Gastroesophageal sphincter (tissue), 4 donors: ENCODE measurements at places on chromosomes 1 and 21.
A peak's percentile ranks its signal among the peaks of the same experiment; 100 is the strongest.

DNA sequence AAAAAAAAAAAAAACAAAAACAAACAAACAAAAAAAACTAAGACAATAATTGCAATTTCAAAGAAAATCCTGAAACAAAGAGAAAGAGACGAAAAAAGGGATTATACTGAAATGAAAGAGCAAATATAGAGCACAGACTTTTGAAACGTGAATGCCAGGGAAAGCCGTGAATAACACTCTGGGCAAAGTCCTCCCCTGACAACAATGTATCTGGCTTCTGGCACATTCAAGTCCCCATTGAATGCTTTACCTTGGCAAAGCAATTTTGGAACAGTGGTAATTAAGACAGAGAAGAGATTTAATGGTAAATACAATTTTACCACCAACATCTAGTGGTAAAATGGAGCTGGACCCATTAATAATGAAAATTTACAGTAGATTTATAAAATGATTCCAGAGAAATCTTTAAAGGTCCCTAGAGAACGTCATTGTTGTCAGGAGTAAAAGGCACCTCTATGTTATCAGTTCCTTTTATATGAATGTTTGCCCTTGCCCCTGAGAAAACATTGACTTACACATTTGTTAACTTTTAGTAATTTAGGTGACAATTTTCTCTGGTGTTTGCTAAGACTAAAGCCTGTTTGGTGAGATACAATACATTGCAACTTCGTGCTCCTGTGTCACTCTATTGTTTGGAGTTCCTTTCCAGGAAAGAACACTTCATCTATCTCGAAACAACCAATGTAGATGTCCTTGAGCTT, 89.7 kb downstream of the GREM2 start:
- no peak for ATAC-seq

GRCh38 chr1:36590264-36590663, 107.6 kb upstream of the CSF3R start:
- ATAC-seq, result no peak

DNA sequence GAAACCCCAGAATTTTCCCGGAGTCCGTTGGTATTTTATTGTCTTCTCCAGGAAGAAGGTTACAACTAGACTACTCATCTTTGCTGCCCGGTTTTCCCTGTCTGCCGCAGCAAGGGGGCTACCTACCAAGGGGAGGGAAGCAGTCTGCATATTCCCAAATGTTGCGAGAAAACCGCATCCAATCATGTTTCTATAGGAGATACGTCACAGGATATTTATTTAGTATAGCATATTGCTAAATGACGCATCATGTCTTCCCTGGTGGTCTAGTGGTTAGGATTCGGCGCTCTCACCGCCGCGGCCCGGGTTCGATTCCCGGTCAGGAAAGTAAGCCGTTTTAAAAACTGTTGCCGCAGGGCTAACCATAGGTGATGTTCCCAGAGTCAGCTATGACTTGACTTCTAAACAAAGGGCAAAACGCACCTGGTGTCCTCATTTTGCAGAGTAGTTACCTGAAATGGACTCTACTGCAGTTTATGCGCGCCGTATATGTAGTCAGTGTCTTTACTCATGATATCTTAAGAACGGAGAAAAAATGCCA, 15.2 kb upstream of the ZNF692 start:
- peak; percentile 88 for ATAC-seq

GRCh38 chr1:12196641-12197482, 30.1 kb downstream of the TNFRSF1B start:
- ATAC-seq, result peak; percentile 76

GRCh38 chr1:110242062-110242461, 31.9 kb downstream of the KCNC4 start:
- no peak for ATAC-seq

DNA sequence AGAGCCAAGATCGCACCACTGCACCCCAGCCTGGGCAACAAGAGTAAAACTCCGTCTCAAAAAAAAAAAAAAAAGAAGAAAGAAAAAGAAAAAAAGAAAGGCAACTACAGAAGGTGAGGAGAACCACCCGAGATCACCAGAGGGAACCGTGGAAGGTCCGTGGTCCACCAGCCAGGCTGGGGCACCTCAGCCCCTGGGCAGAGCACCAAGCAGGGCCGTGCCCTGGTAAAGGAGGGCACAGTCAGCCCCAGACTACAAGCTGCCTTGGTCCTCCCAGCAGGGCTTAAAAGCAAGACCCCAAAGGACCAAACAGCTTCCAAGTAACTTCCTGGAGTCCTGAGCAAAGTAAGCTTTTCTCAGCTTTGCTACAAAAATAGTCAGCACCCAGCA, 8.8 kb upstream of the SAMD11 start:
- no peak for ATAC-seq

DNA sequence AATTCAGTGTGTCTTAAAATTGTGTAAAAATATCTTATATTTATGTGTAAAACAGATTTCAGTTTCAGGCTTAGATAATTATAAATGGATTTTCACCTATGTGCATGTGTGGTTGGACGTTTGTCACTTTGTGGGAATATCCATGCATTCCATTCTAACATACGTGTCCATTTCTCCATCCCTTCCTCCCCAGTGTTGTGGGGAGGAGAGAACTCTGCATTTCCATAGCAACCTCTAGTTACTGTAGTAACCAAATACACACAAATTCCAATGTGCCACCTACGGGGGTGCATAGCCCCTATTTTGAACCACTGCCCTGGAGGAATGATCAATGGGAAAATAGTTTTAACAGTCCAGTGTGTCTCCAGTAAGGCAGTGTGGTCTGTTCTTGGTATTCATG, 79.0 kb downstream of the RASAL2 start:
- no peak for ATAC-seq

DNA sequence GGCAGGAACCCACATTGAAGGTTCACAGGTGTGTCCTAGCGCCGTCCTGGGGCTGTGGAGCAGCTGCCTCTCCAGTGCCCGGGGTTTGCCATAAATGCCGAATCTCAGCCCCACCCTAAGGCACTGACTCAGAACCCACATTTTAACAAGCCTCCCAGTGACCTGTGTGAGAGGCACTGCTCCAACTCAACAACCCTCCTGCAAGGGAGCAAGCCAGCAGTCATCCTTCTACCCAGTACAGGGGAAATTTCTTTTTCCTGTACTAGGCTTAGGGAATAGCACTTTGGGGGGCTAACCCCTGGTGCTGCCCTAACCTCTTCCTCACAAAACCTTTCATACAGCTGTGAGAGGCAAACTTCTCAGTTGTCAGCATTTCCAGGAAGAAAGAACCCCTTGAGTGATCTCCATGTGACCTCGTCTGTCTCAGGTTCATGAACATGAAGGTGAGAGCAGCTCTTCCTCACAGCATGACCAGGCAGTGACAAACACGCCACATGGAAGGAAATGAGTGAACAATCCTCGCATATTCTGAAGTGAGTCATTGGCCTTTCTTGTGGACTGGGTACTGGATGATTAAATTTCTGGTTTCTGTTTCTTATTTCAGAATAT, 11.4 kb upstream of the BCAR3 start:
- peak; percentile 37 for ATAC-seq

- no peak for ATAC-seq
Measured at GRCh38 chr1:51612447-51612961, 4.4 kb upstream of the OSBPL9 start.

DNA sequence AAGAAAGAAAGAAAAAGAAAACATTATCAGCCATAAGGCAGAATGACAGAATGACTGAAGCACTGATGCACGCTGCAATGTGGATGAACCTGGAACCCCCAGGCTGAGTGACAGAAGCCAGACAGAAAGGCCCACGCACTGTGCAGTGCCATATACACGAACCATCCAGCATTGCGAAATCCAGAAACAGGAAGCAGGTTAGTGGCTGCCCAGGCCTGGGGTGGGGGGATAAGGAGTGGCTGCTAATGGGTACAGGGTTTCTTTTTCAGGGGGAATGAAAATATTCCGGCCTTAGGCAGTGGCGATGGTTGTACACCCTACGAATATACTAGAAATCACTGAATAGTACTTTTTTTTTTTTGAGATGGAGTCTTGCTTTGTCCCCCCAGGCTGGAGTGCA, 57.0 kb downstream of the CHD5 start:
- no peak for ATAC-seq

GRCh38 chr1:44453798-44454349, 48.8 kb downstream of the RNF220 start:
- no peak for ATAC-seq

GRCh38 chr1:42941640-42942330, 16.9 kb downstream of the SLC2A1 start:
- peak; percentile 64 for ATAC-seq

GRCh38 chr1:160217481-160218051, 12.4 kb downstream of the PEA15 start:
- no peak for ATAC-seq

DNA sequence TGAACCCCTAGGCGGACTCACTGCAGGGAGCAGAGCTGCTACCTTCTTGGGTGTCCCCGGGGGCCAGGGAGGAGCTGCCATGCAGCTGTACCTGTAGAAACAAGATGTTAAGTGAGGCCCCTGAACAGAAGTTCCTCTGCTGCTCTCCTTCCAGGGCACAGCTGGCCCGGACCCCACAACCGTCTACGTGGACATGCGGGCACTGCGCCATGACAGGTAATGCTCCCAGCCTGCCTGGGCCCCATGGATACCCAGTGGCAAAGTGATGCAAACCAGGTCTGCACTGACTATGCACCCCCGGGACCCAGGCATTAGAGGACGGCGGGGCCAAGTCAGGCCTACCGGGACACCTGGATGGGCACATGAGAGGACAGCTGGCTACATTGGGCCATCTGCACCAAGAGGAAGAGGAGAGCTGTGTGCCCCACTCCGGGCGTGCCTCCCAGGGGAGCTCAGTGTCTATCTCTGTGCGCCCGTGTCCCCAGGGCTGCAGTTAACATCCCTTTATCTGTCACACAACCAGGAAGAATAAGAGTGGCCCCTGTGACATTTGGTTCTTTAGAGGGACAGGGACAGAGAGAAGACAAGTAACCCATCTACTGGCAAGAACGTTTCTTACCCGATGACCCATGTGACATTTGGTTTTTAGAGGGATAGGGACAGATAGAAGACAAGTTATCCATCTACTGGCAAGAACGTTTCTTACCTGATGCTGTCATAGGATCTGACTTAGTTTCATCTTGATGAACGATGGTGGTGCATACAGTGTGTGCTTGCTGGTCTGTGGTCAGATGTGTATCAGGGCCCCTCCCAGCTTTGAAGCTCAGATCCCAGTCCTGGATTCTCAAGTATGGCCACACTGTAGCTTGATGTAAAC, 44.1 kb downstream of the S100B start:
- no peak for ATAC-seq

- ATAC-seq, result no peak
Measured at GRCh38 chr1:33111965-33112364, 31.0 kb downstream of the AZIN2 start.

GRCh38 chr21:46098303-46099141, 610 bp downstream of the COL6A2 start:
- ATAC-seq, result peak; percentile 44

DNA sequence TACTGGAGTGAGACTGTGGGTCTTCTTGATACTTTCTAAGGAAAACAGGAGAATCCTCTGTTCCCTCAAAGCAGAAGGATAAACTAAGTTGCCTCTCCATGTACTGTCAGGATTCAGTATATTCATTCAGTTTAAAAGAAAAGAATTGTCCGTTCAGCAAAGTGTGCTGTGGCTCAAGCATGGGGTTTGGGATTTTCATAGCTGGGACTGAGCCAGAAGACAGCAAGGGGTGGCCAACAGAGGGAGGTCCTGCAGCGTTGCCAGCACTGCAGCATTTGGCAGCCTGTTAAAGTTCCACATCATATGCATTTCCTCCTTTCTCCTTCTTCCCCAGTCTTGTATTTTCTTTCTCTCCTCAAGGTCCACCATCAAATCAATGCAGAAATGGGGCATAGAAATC, 75.1 kb downstream of the DTL start:
- peak; percentile 50 for ATAC-seq

GRCh38 chr21:43353282-43354025, 73.5 kb downstream of the SIK1 start:
- no peak for ATAC-seq

GRCh38 chr21:15183813-15184257, 119.0 kb upstream of the NRIP1 start:
- no peak for ATAC-seq

DNA sequence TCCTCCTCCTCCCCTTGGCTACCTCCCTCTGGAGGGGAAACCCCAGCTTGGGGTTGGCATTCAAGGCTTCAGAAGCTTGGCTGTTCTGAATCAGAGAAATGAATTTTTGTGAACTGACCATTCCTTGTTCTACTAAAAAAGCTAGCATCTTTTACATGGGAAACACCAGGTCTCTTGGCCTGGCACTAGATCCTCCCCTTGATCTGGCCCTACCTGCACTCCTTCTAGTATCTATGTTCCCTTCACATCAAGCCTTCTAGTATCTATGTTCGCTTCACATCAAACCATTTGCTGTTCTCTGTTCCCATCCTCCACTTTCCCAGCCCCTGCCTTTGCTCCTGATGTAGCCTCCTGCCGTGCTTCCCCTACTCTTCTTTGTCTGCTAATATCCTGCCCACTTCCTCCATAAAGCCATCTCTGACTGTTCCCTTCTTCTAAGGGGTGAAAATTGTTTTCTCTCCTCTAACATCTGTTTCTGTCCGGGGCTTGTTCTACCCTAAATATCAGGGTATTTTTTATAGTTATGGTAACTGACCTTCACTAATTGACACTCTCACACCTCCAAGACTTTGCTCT, 25.8 kb downstream of the FAM151A start:
- ATAC-seq, result no peak

DNA sequence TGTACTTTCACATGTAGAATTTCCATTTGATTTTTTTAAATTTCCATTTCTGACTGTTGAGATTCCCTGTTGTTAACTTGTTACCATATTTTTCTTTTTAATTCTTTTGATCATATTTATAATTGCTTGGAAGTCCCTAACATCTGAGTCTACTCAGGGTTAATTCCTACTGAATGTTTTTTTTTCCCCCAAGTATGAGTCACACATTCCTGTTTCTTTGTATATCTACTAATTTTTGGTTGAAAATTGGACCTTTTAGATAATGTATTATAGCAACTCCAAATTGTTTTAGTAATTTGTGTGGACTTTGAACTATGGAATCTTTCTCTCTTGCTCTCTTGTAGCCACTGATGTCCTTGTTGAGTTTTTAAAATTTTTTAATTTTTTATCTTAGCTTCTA, 54.6 kb downstream of the STXBP3 start:
- ATAC-seq, result no peak

DNA sequence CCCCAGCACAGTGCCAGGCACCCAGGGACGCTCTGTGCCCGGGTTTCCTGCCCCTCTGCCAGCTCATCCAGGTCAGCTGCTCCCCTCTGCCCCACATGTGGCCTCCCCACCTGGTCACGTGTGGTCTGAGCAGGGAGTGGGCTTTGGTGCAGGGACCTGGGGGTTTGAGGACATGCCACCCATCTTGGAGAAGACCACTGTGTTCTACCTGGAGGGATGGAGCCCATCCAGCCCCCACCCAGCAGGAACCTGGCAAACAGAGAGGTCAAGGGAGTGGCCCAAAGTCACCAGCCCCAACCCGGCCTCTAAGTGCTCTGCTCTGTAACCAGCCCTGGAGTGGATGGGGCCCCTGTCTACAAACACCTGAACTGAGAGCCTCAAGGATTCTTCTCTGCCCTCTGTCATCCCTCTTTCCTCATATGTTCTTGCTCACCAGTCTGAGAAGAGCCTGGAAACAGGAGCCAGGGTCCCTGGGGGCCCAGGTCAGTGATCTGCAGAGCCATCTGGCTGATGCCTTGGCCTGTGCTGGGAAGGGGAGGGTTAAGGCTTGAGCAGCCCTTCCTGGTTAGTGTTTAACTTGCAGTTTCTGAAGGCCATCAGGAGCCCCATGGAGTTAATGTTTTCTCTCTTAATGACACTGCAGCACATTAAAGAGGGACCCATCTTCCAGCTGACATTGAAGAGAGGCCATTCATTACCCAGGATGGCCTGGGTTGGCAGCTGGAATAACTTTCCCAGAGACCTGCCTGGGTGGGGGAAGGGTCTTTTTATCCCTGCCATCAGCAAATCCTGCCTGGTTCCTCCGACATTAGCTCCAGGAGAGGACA, 235.4 kb downstream of the PTPRU start:
- no peak for ATAC-seq
